ENCODE measurements at places on chromosomes 3 and 15.

DNA sequence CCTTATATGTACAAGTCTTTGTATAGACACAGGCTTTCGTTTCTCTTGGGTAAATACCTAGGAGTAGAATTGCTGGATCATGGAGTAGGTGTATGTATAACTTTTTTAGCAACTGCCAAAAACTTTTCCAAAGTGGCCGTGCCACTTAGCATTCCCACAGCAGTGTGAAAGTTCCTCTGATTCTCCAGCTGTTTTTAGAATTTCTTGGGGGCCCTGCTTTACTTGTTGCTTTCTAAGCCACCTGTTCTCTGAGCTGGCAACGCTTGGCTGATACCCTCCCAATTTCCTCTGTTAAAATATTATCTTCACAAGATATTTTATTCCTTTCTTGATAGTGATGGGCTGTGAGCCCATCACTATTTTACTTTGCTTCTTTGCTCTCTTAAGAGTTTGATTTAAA lies 19.2 kb downstream of the LIMD1 start:
- no peak overlapping the region for H3K27ac ChIP-seq
- no peaks in the 10 kb centered on the region for H3K4me1 ChIP-seq
- no peaks in the 10 kb centered on the region for H3K36me3 ChIP-seq
- no peak overlapping the region for H3K4me3 ChIP-seq
- DNase-seq, result no peak

- H3K4me3 ChIP-seq, result no peak overlapping the region
- no peak overlapping the region for H3K27ac ChIP-seq
- no peaks in the 10 kb centered on the region for H3K36me3 ChIP-seq
- DNase-seq, result no peak
- no peaks in the 10 kb centered on the region for H3K27me3 ChIP-seq
These were observed 27.6 kb downstream of the MEX3B start for GRCh38 chr15:82018201-82018600.

DNA sequence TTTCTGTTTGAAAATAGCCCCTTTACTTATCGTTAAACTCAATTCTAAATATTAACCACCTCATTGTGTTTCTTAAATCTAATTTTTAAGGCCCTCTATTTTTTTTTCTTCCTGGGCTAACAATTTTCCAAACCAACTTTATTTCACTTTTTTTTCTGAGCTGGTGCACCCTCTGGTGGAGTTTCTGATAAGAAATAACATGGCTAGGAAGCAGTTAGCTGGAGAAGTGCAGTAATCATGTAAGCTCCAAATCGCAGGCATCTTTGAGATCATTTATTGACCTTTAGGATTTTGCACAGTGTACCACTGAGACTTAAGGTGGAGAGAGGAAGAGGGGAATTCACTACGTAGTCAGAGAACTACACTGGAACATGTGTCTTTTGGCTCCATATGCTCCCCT lies 6.4 kb downstream of the TMEM207 start:
- H3K36me3 ChIP-seq, result no peaks in the 10 kb centered on the region
- H3K27me3 ChIP-seq, result no peaks in the 10 kb centered on the region
- no peak overlapping the region for H3K4me3 ChIP-seq

DNA sequence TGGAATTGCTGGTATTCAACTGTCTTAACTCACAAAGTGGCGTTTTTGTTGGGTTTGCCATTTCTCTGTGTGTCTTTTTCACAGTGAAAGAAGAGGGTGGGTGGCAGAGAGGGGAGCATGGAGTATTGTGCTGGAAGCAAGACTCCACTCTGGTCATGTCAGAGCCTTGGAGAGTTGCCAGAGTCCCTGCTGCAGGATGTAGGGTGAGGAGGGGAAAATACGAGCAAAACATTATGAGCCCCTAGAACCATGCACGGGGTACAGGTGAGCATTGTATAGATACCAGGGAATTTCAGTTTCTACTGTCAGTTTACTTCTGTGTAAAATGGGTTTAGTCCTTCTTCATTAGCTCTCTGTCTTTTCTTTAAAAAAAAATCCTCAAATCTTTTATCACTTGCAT lies 249.9 kb downstream of the CACNA2D3 start:
- no peaks in the 10 kb centered on the region for H3K27me3 ChIP-seq
- no peak for DNase-seq
- H3K4me3 ChIP-seq, result no peak overlapping the region
- H3K27ac ChIP-seq, result no peak overlapping the region
- H3K36me3 ChIP-seq, result no peaks in the 10 kb centered on the region

- H3K4me1 ChIP-seq, result peaks cover 1% of the 10 kb centered on the region
- H3K27ac ChIP-seq, result no peak overlapping the region
- no peak overlapping the region for H3K4me3 ChIP-seq
- H3K27me3 ChIP-seq, result peaks cover 4% of the 10 kb centered on the region
These were observed 20.6 kb upstream of the EPHB3 start for GRCh38 chr3:184540777-184541681.

- H3K27me3 ChIP-seq, result no peaks in the 10 kb centered on the region
- H3K27ac ChIP-seq, result no peak overlapping the region
- H3K4me1 ChIP-seq, result peaks cover 3% of the 10 kb centered on the region
- H3K4me3 ChIP-seq, result no peak overlapping the region
- no peak for DNase-seq
- H3K36me3 ChIP-seq, result no peaks in the 10 kb centered on the region
These were observed 43.3 kb downstream of the ZPLD1 start for GRCh38 chr3:102478160-102478559.

GRCh38 chr15:34116620-34117019 lies 14.7 kb downstream of the PGBD4 start:
- no peaks in the 10 kb centered on the region for H3K27me3 ChIP-seq
- H3K27ac ChIP-seq, result no peak overlapping the region
- H3K4me3 ChIP-seq, result no peak overlapping the region
- H3K4me1 ChIP-seq, result no peaks in the 10 kb centered on the region
- DNase-seq, result no peak

GRCh38 chr15:101315736-101316135 lies 20.7 kb upstream of the SNRPA1 start:
- H3K27ac ChIP-seq, result no peak overlapping the region
- H3K36me3 ChIP-seq, result peaks cover 2% of the 10 kb centered on the region
- DNase-seq, result no peak
- peak overlapping the region; percentile 23 for H3K4me3 ChIP-seq

GRCh38 chr3:29280404-29281093 lies at the start of gene RBMS3:
Gene RBMS3 (plus strand): TSS chr3:29281071.
- peak within 1 kb of the TSS; percentile 90 for H3K27ac ChIP-seq
- peak; percentile 64 for DNase-seq
- H3K36me3 ChIP-seq, result no peaks in the 10 kb centered on the region
- H3K27me3 ChIP-seq, result no peaks in the 10 kb centered on the region

DNA sequence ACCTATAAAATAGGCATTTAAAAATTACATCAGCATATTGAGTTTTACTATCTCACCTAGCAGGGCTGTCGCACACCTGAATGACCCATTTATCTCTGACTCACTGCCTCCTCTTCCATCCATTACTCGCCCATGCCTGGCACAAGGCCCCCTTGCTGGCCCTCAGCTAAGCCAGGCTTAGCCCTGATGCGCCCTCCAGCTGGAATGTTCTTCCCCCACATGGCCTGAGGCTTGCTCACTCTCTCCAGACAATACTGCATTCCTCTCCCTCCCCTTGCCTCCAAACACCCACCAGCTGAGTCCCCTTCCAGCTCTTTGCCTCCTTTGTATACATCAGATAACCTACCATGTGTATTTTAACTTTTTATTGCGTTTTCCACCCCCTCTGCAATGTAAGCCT lies 7.2 kb downstream of the SH3BP5 start:
- H3K27ac ChIP-seq, result no peak overlapping the region
- peaks cover 11% of the 10 kb centered on the region for H3K4me1 ChIP-seq
- no peaks in the 10 kb centered on the region for H3K27me3 ChIP-seq

DNA sequence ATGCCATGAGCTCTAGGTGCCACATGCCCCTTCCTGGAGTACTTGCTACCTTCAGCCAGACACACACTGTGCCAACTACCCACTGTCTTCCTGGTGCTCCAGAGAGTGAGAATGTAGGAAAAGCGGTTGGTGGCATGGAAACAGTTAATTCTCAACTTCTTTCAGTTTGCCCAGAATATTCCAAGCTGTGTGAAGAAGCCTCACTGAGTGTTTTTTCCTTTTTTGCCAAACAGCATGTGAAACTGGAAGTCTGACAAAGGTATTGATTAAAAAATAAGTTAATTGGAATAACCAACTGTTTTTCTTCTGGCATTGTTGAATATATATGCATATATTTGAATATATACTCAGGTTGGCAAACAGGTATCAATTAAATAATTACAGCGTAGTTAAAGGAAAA lies 52.8 kb downstream of the LRRC3B start:
- no peak overlapping the region for H3K27ac ChIP-seq
- DNase-seq, result no peak
- H3K4me1 ChIP-seq, result no peaks in the 10 kb centered on the region
- H3K27me3 ChIP-seq, result no peaks in the 10 kb centered on the region
- H3K4me3 ChIP-seq, result no peak overlapping the region
- H3K36me3 ChIP-seq, result peaks cover 2% of the 10 kb centered on the region

DNA sequence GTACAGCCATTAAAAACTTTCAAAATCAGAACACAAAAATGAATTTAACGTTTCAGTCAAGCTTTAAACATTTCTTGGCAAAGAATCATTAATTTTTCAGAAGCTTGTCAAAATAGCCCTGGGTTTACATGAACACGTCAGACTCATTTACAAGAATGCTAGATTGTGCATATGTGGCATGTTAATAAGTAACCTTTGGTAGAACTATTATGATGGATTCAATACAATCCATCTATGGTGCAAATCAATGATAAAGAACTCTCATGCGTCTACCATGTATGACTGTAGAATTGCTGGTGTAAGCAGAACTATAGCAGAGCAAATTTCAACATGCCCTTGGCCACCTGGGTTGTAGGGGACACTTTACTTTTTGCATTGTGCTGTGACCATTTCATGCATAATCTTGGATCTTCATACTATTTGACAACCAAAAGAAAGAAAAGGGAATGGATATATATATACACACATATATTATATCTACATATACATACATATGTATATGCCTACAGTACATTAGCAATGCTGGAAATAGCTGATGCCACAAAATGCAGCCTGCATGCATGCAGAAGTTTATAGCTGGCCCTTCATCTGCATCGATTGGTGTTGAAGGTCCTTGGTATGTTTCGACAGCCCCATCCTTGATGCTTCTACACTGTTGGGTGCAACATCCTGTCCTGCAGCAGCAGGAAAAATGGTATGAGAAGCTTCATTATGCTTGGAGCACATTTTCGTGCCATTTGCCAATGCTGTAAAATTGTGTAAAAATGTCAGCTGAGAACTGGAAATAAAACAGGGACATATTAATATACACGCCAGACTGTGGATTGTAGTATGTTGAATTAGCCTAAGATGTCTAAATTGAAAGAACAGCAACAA lies 189.0 kb downstream of the MBNL1 start:
- no peak overlapping the region for H3K4me3 ChIP-seq
- peaks cover 70% of the 10 kb centered on the region for H3K36me3 ChIP-seq
- no peak overlapping the region for H3K27ac ChIP-seq
- H3K4me1 ChIP-seq, result peaks cover 1% of the 10 kb centered on the region
- DNase-seq, result no peak

- H3K27me3 ChIP-seq, result no peaks in the 10 kb centered on the region
- H3K27ac ChIP-seq, result no peak overlapping the region
- H3K36me3 ChIP-seq, result no peaks in the 10 kb centered on the region
These were observed 30.4 kb upstream of the BDH1 start for GRCh38 chr3:197586181-197586580.

- DNase-seq, result no peak
- H3K36me3 ChIP-seq, result no peaks in the 10 kb centered on the region
- no peak overlapping the region for H3K27ac ChIP-seq
- no peaks in the 10 kb centered on the region for H3K27me3 ChIP-seq
These were observed 17.3 kb downstream of the CCDC54 start for GRCh38 chr3:107394502-107394901.

GRCh38 chr15:43293432-43293831 lies 26.7 kb upstream of the TGM5 start:
- peaks cover 37% of the 10 kb centered on the region for H3K27me3 ChIP-seq
- no peak overlapping the region for H3K4me3 ChIP-seq
- H3K36me3 ChIP-seq, result no peaks in the 10 kb centered on the region
- H3K27ac ChIP-seq, result no peak overlapping the region
- peaks cover 5% of the 10 kb centered on the region for H3K4me1 ChIP-seq
- DNase-seq, result no peak

- no peaks in the 10 kb centered on the region for H3K36me3 ChIP-seq
- no peak overlapping the region for H3K4me3 ChIP-seq
- DNase-seq, result no peak
- H3K27ac ChIP-seq, result no peak overlapping the region
These were observed 23.5 kb downstream of the PTH1R start for GRCh38 chr3:46901061-46901460.

GRCh38 chr3:187242900-187243299 lies 45.6 kb downstream of the RTP1 start:
- no peak for DNase-seq
- H3K27me3 ChIP-seq, result no peaks in the 10 kb centered on the region
- no peak overlapping the region for H3K4me3 ChIP-seq
- no peaks in the 10 kb centered on the region for H3K36me3 ChIP-seq
- no peak overlapping the region for H3K27ac ChIP-seq
- H3K4me1 ChIP-seq, result peaks cover 2% of the 10 kb centered on the region

GRCh38 chr15:41904541-41905005 lies 10.7 kb upstream of the SPTBN5 start:
- H3K4me1 ChIP-seq, result peaks cover 11% of the 10 kb centered on the region
- DNase-seq, result peak; percentile 69
- H3K27ac ChIP-seq, result no peak overlapping the region
- peaks cover 14% of the 10 kb centered on the region for H3K36me3 ChIP-seq

GRCh38 chr3:152706991-152707713 lies 127.8 kb upstream of the P2RY1 start:
- no peaks in the 10 kb centered on the region for H3K4me1 ChIP-seq
- DNase-seq, result no peak
- H3K27me3 ChIP-seq, result no peaks in the 10 kb centered on the region
